ENCODE measurements at places on chromosomes 6 and 20.

DNA sequence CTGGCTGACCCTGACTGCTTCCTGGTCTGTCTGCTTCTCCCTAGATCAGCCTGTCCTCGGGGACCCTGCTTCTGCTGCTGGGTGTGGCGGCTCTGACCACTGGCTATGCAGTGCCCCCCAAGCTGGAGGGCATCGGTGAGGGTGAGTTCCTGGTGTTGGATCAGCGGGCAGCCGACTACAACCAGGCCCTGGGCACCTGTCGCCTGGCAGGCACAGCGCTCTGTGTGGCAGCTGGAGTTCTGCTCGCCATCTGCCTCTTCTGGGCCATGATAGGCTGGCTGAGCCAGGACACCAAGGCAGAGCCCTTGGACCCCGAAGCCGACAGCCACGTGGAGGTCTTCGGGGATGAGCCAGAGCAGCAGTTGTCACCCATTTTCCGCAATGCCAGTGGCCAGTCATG lies 6.3 kb downstream of the NRSN2 start:
- DNase-seq = no peak

- DNase-seq = no peak
Observed at GRCh38 chr6:50305660-50306059, 255.9 kb upstream of the DEFB112 start.

DNA sequence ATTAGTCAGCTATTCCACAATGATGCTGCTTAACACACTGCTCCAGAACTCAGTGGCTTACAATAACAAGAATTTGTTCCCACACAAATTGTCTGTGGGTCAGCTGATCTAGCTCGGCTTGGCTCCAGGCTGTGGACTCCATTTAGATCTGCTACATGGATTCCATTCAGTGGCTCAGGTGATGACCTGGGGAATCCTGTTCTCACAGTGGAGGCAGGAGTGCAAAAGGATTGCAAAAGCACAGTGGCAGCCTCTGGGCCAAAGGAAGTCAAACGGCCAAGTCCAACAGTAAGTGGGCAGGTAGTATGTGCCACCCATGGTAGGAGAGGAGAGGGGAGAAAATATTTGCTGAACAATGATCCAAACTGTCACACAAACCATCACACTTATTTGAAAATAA lies 15.8 kb upstream of the LRRN4 start:
- no peak for DNase-seq

DNA sequence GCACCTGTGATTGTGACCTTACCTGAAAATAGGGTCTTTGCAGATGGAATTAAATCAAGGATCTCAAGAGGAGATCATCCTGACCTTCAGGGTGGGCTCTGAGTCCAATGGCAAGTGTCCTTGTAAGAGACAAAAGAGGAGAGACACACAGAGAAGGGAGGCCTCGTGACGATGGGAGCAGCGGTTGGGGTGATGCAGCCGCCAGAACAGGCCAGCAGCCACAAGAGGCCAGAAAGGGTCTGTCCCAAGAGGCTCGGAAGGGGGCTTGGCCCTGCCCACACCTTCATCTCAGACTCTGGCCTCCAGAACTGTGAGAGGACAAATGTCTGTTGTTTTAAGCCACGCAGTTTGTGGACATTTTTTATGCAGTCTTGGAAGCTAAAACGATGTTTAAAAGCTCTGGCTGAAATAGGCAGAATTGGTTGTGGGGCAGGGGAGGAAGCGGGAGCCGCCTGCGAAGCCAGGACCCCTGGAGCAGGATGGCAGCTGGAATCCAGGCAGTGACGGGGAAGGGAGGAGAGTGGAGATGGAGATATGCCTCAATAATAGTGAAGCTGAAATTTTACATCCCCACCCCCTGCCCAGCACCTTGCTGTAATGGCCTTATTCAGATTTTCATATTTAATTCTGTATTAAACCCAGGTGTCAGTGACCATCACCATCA lies 216.4 kb downstream of the ANKRD60 start:
- DNase-seq = no peak

- no peak for DNase-seq
Observed at GRCh38 chr20:22562620-22563019, 21.8 kb downstream of the FOXA2 start.

- DNase-seq = no peak
Observed at GRCh38 chr6:7425808-7426190, 36.2 kb downstream of the RIOK1 start.
